ENCODE measurements at places on chromosomes 2 and 18.

- DNase-seq: peak; percentile 74
Measured at GRCh38 chr2:234952270-234953115, 676 bp downstream of the SH3BP4 start.

DNA sequence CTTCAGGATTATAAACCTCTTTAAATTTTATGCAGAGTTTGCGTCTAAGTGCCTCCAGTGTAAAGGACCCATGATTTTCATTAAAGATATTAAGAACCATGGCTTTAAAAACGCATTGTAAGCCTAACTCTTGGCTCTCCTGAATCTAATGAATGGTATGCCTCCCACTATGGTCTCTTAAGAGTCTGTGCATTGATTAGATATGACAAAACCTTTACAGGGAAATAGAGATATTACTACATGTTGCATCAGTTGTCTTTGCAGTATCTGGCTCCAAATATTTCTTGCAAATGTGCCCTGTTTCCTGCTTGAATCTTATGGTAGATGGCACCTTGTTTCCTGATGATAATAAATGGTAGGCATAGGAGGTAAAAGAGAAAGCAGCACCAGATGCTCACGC lies 189.3 kb upstream of the FSHR start:
- DNase-seq: no peak

- no peak for DNase-seq
Measured at GRCh38 chr2:170191166-170191866, 13.4 kb downstream of the MYO3B start.

GRCh38 chr18:67425672-67426071 lies 90.8 kb downstream of the DSEL start:
- DNase-seq: no peak

GRCh38 chr18:26549263-26550094 lies 1.1 kb upstream of the KCTD1 start:
- DNase-seq: peak; percentile 82

GRCh38 chr2:205660521-205661124 lies 21.7 kb upstream of the NRP2 start:
- DNase-seq: no peak

DNA sequence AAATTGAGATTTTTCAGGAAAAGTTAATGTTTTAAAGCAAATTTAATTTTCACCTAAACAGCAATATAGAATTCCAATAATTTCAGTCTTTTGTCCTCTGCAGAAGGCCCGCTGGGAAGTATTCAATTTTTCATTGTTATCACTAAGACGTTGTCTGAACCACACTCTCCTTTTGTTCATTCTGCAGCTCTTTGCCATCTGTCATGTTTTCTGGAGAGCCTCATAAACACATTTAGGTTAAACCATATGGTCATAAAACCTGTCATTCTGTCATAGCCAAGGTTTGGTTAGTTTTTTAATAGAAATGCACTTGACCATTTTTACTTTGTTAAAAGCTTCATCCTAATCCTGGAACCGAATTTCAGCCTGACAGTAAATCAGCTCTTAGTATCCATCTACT lies 54.0 kb upstream of the PGAP1 start:
- no peak for DNase-seq

GRCh38 chr18:67789165-67789545 lies 272.6 kb upstream of the DSEL start:
- no peak for DNase-seq

- DNase-seq: no peak
Measured at GRCh38 chr2:65922030-65922429, 489.6 kb upstream of the SPRED2 start.

DNA sequence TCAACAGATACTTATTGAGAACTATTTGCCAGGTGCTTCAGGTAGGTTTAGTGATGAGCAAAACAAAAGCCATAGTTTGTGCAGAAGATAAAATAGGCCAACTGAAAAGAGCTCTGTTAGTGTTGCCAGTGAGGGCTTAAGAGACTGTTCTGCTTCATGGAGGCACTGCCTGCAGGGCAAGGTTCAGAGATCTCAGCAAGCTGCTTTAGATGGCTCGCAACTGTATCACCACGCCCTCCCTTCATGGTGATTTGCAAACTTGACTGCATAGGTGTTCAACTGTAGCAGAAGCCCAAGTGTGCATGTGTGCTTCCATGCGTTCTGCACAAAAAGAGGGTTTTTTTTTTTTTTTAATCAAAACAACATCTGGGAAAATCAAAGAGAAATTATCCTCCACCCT lies 84.5 kb downstream of the RAPH1 start:
- no peak for DNase-seq

DNA sequence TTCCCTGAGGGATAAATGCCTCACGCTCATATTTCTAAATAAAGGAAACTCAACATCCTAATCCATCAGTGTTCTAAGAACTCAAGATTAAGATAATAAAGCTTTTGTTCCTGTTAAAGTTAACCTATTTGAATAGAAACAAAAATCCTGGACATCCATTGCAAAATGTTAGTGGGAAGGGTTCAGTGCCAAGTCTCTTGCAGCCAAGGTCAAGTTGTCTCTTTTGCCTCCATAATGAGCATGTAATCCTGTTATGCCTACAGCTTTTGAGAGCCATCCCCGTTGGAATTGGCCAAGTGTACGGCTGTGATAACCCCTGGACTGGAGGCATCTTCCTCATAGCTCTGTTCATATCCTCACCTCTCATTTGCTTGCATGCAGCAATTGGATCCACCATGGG lies 51.3 kb upstream of the SLC14A1 start:
- DNase-seq: no peak

GRCh38 chr18:44557616-44558151 lies 123.0 kb upstream of the SETBP1 start:
- no peak for DNase-seq

DNA sequence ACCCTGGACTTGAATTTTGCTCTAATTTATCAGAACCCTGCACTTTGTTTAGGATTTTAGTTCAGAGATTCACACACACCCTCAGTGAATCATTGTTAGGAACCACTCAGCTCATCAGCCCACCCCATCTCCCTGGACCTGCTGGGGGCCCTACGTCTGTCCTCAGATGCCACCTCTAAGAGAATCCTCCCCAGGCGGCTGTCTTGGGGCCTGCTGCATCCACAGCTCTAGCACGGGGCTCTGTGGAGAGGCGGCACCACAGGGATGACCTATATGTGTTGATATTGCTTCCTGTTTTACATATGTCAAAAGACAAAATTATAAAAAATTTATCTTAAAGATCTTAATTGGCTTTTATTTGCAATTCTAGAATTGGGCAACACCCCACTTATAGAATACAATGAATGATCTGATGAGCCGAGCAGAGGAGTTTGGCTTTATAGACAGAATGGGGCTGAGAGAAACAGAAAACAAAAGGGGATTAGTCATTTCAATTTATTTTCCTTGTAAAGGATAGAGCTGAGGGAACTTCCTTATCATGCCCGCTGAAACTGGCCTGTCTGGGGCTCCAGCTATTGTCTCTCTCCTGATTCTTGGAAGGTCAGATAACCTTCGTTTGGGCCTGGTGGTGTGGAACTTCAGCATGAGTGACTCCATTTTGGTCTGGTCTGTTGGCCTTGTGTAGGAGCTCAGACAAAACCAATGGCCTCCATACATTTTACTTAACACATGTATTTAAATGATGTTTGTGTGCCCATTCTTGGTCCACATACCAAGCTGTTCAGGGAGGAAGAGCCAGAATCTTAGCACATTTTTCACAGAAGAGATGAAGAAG lies 1.4 kb downstream of the MYO7B start:
- no peak for DNase-seq

DNA sequence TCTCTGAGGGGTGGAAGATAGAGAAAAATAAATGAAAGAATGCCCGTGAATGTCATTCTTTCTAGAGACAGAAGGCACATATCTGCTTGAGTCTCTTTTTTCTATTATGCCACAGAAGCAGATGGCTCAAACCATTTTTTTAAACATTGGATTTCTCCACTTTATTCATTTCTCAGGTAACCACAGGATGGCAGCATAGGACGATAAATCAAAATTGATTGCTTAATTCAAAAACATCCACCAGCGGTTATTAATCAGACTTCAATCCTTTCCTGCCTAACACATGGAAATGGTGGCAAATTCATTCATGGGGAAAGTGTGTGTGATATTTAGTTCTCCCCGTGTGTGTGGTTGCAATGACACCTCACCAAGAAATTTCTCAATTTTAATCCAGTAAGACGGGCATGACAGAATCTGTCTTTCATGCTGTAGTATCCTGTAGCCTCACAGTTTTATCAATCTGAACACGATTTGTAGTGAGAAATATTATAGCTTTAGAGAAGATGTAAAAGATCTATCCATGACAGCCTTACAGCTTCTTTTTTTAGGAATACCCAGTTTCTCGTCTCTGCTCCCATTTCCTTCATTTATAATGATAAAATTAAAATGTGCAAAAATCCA lies 72.2 kb downstream of the DSC3 start:
- no peak for DNase-seq

DNA sequence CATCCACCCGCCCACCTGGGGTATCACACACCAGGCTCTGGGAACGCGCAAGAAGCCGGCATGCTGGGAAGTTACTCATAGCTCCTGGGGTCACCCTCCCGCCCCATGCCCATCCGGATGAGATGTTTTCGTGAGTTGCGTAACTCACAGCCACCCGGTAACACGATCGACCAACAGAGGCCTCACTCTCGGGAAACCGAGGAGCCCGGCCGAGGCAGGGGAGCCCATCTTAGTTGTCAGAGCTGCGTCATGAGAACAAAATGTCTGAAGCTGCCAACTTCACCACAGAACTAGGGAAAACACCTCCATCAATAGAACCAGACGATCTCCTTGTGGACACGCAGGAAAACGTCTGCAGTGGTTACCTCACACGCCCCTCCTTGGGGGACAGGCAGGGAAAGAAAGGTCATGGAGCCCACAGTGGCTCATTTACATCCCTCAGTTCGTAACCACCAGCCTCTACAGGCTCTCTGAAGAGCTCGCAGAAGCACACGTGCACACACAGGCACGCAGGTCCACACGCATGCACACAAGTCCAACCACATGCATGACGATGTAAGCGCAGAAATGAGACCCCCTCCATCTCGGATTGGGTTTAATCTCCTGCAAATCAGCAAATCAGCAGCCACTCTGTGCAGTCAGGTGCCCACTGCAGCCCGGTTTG lies 26.2 kb downstream of the ADI1 start:
- peak; percentile 37 for DNase-seq

- DNase-seq: no peak
Measured at GRCh38 chr2:224769489-224769888, 53.3 kb upstream of the CCDC195 start.

DNA sequence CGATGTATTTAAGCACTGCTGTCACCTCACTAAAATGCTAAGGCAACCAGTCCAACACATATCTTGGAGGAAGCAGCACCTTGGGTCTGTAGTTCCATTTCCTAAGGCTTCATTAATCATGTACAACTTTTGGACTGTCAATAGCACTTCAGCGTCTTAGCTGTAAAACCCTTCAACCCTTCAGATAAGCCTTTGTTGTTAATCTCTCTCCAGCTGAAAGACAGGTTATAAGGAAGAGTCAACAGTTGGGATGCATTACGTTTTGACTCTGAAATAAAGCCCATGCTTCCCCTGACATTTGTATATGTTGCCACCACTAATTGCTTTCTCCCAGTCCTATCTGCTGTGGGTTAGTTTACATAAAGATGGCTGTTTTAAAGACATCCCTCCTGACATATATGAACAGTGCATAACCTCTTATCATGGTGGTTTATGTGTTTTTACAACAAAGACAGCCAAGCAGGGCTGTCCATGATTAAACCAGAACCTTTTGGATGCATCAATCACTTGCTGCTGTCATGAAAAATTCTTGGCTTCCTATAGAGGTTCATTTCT lies 81.5 kb downstream of the EPHA4 start:
- DNase-seq: no peak

- no peak for DNase-seq
Measured at GRCh38 chr2:26122630-26123029, 50.3 kb upstream of the GAREM2 start.

DNA sequence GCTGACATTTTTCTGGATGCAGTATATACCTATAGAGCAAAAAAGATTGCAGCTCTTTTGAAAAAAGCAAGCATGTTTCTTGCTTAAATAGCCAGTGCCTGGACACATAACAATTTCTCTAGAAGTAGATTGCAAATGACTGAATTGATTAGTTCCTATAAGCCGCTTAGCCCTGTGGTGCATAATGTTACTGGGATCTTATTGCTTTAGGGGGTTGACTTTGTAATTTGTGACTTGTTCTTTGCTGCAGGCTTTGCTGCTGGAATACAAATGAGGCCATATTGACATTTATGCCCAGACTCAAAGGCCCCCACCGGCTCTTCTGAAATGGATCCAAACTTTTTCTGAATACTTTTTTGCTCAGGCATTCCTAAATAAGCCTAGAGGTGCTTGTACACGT lies 182.6 kb downstream of the SH3BP4 start:
- no peak for DNase-seq
